ENCODE measurements at places on chromosomes 4 and X.

DNA sequence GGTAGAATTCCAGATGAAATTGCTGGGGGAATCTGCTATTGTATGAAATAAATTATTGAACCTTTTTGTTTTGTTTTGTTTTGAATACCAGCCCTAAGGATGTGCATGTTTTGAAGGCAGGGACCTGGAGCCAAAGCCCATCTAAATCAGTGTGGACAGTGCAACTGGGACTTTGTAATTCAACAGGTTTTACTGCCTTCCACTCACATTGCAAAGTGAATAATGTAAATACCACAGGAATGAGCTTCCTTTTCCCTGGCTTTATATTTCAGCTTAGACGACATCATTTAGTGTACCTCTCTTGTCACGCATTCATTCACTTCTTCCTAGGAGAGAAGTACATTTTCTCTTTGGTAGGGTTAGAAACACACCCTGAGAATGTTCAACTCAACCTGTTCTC lies 795.0 kb downstream of the CENPC start:
- no peak for DNase-seq

GRCh38 chrX:8679550-8679949 lies 52.4 kb downstream of the ANOS1 start:
- DNase-seq, result no peak

DNA sequence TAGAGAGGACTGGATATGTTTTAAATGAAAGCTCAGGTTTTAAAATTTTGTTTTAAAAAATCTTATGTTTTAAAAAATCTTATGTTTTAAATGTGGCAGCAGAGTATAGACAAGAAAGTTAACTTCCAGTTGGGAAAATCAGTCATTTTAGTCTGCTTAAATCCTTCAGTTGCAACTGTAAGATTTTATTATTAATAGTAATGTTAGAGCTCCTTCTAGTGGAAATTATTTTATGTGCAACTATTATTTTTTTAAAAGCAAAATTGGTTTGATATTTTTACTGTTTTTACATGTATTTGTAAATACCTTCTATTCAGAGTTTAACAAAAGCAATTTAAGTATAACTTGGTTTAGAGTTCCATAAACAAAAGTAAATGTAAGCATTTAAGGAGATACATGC lies 8.5 kb upstream of the NUDT6 start:
- DNase-seq, result no peak

DNA sequence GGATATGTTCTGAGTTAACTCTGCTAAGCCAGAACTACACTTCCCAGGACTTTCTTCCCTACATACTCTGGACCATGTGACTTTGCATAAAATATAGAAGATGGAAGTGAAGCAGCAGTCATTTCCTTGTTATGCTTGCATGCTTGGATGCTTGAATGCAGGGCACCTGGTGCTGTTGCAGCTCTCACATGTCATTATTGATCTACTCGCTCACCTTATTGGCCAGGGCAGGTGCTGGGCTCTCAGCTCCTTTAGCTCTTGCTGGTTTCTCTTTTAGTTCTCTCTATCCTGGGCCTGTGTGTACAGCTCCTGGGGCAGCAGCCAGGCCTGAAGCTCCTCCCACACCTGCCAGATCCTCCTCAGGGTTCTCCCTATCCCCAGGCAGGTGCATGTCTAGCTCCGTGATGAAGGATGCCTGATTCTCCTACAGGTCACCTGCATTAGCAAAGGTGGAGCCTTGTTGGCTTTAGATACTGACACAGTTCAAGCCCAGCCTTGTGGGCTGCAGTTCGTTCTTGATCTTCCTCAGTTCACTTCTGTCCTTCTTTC lies 53.3 kb downstream of the MED28 start:
- DNase-seq, result peak; percentile 80
